ENCODE measurements at places on chromosomes 3 and 15. TPM values are rescaled to one million over a fixed set of nuclear protein-coding genes. Genes with fewer than 3 reads are reported as not detected.

- peak overlapping the region; percentile 76 for H3K27ac ChIP-seq
- peaks cover 82% of the 10 kb centered on the region for H3K4me1 ChIP-seq
- peak overlapping the region; percentile 49 for H3K4me3 ChIP-seq
- no peaks in the 10 kb centered on the region for H3K27me3 ChIP-seq
These were observed 23.3 kb downstream of the SLC6A6 start for GRCh38 chr3:14425581-14426304.

- H3K4me1 ChIP-seq = no peaks in the 10 kb centered on the region
- no peak overlapping the region for H3K4me3 ChIP-seq
- DNase-seq = no peak
These were observed 5.6 kb downstream of the GABRB3 start for GRCh38 chr15:26767169-26767670.

DNA sequence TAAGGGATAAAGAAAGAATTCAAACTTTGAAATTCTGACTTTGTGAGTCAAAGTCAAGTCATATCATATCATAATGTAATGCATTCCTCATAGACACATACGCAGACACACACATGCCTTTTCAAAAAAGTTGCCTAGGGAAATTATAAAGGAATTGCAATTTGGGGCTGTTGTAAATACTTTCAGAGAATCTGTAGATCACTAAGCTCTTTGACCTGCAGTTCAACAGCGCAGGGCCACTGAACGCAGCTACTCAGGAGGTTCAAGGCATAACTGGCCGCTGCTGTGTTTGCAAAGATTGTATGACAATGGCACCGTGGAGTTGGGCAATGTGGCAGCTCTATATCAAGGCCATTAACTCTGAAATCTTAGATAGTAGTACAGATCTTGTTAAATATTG lies 188.4 kb upstream of the THRB start:
- DNase-seq = no peak
- peaks cover 21% of the 10 kb centered on the region for H3K4me1 ChIP-seq
- H3K36me3 ChIP-seq = no peaks in the 10 kb centered on the region

GRCh38 chr3:169529013-169529412 lies 134.5 kb downstream of the MECOM start:
- H3K4me1 ChIP-seq = no peaks in the 10 kb centered on the region
- no peak overlapping the region for H3K27ac ChIP-seq
- H3K36me3 ChIP-seq = no peaks in the 10 kb centered on the region
- no peaks in the 10 kb centered on the region for H3K27me3 ChIP-seq

GRCh38 chr3:116020495-116020894 lies 397.2 kb downstream of the GAP43 start:
- no peak for DNase-seq
- no peaks in the 10 kb centered on the region for H3K4me1 ChIP-seq
- H3K4me3 ChIP-seq = no peak overlapping the region
- H3K36me3 ChIP-seq = no peaks in the 10 kb centered on the region
- no peaks in the 10 kb centered on the region for H3K27me3 ChIP-seq

- DNase-seq = no peak
- no peaks in the 10 kb centered on the region for H3K4me1 ChIP-seq
- H3K36me3 ChIP-seq = no peaks in the 10 kb centered on the region
- no peak overlapping the region for H3K4me3 ChIP-seq
These were observed 59.1 kb downstream of the LRRC3B start for GRCh38 chr3:26681632-26682031.

DNA sequence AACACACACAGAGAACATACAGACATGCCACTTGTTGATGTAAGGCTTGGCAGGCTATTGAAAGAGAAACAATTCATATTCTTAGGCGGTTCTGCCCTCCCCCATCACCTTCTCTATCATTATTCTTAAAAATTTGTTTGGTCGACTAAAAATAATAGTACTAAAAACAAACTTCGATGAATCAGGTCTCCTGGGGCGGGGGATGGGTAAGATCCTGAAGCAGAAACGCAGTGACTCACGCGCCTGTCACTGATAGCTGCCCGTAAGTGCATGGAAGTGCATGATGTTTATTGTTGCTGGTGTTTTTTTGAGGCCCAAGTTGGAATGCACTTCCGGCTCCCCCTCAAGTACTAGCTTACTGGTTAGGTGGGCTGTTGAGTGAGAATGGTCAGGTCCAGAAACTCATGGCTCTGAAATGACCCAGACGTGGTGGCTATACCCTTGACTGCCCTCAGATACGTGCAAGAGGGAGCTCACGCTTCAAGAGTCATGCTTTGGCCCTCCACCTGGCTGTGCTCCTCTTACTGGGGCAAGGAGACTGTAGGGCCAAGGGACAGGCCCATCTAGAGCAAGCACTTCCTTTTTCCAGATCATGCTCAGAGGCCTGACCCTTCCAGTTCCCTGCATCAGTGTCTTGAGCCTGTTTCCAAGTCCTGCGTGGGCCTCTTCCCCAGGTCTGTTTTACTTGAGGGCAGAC lies 10.9 kb downstream of the SMAD3 start:
- no peak for DNase-seq
- H3K27me3 ChIP-seq = no peaks in the 10 kb centered on the region
- H3K4me3 ChIP-seq = peak overlapping the region; percentile 43
- peaks cover 85% of the 10 kb centered on the region for H3K36me3 ChIP-seq

DNA sequence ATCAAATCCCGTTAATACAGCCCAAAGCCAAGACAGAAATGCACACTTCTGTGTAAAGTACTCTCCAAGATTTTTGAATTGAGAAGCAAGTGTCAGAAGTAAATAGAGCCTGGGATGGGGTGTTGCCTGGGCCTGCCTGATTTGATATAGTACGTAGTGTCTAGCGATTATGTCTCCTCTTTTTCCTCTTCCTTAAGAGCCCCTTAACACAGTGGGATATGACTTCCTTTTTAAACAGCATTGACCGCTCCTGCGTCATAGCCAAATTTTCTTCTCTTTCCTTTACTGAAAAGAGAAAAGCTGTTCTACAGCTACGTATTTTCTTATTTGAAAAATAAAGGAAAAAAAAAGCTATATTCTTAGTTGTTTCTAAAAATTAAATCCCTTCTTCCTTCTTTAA lies 97.7 kb downstream of the PLCL2 start:
- no peak overlapping the region for H3K4me3 ChIP-seq
- no peaks in the 10 kb centered on the region for H3K36me3 ChIP-seq
- no peak for DNase-seq
- no peak overlapping the region for H3K27ac ChIP-seq
- H3K27me3 ChIP-seq = no peaks in the 10 kb centered on the region

- peak overlapping the region; percentile 10 for H3K4me3 ChIP-seq
- peaks cover 88% of the 10 kb centered on the region for H3K4me1 ChIP-seq
- peak overlapping the region; percentile 97 for H3K27ac ChIP-seq
These were observed 11.5 kb downstream of the CSK start for GRCh38 chr15:74793135-74794028.

- H3K4me3 ChIP-seq = no peak overlapping the region
- no peak for DNase-seq
- H3K4me1 ChIP-seq = no peaks in the 10 kb centered on the region
- H3K27me3 ChIP-seq = no peaks in the 10 kb centered on the region
- H3K27ac ChIP-seq = no peak overlapping the region
These were observed 163.8 kb downstream of the FBLN2 start for GRCh38 chr3:13712682-13713180.

DNA sequence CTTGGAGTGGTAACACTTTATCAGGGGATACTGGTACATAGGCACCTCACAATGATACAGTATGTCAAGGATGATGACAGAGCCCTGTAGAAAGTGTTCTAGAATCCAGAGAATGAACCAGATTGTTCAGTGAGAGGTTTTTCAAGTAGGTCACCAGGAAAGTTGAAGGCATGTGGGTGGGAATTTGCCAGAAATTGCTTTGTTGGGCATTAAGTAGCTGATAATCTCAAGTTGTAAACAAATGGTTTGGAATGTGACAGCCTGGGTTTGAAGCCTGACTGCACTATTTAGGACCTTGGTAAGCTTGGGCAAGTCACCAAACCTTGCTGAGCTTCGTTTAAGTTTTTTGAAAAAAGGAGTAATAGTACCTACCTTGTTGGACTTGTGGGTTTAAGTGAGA lies 12.5 kb downstream of the SLC35G2 start:
- peaks cover 7% of the 10 kb centered on the region for H3K4me1 ChIP-seq
- H3K4me3 ChIP-seq = no peak overlapping the region
- no peak overlapping the region for H3K27ac ChIP-seq

- H3K27me3 ChIP-seq = no peaks in the 10 kb centered on the region
- H3K4me3 ChIP-seq = no peak overlapping the region
- no peak for DNase-seq
These were observed 28.5 kb downstream of the PLAAT1 start for GRCh38 chr3:193269343-193270028.

- DNase-seq = no peak
- H3K27me3 ChIP-seq = peaks cover 9% of the 10 kb centered on the region
- peak overlapping the region; percentile 52 for H3K27ac ChIP-seq
- peak overlapping the region; percentile 60 for H3K4me3 ChIP-seq
These were observed 108.9 kb upstream of the BNIP2 start for GRCh38 chr15:59797756-59798604.

The DOCK3 gene
- 1.6 TPM for total RNA-seq

The OR5K2 gene
- total RNA-seq = not detected

The CCK gene
- total RNA-seq = not detected

The NUP210 gene
- 153 TPM for total RNA-seq

The USP19 gene
- 61.2 TPM for total RNA-seq

The CCDC54 gene
- total RNA-seq = not detected

The GCSAM gene
- 19.9 TPM for total RNA-seq

The CCR9 gene
- 0.28 TPM for total RNA-seq
